ENCODE measurements at places on chromosomes 6 and 20.

- no peak for DNase-seq
Measured at GRCh38 chr6:128710315-128710714, 172.6 kb upstream of the LAMA2 start.

- no peak for DNase-seq
Measured at GRCh38 chr6:157054531-157054979, 268.8 kb downstream of the TMEM242 start.

DNA sequence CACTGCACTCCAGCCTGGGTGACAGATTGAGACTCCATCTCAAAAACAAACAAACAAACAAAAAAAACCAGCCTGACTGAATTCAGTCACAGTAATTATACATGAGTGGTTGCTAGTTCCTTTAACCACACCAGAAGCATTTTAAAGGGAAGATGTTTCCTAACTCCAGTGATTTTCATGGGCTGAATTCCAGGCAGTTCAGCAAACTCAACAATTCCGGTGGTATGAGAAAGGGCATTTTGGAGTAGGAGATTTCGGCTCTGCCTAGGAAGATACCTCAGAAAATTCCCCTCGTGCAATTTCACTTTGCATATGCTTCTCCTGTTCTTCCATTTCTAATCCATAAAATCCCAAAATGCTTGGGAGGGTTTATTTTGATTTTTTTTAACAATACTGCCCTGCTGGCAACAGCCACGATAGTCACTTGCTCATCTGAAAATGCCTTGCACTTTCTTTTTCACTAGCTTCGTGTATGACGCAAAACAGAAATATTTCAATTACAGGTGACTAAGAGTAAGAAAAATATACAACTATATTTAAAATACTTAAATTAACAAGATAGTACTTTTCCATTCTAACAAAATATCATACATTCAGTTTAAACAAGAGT is 48.3 kb upstream of the IPCEF1 start:
- DNase-seq = no peak

GRCh38 chr6:83071707-83072106 is 4.2 kb downstream of the DOP1A start:
- DNase-seq = no peak

DNA sequence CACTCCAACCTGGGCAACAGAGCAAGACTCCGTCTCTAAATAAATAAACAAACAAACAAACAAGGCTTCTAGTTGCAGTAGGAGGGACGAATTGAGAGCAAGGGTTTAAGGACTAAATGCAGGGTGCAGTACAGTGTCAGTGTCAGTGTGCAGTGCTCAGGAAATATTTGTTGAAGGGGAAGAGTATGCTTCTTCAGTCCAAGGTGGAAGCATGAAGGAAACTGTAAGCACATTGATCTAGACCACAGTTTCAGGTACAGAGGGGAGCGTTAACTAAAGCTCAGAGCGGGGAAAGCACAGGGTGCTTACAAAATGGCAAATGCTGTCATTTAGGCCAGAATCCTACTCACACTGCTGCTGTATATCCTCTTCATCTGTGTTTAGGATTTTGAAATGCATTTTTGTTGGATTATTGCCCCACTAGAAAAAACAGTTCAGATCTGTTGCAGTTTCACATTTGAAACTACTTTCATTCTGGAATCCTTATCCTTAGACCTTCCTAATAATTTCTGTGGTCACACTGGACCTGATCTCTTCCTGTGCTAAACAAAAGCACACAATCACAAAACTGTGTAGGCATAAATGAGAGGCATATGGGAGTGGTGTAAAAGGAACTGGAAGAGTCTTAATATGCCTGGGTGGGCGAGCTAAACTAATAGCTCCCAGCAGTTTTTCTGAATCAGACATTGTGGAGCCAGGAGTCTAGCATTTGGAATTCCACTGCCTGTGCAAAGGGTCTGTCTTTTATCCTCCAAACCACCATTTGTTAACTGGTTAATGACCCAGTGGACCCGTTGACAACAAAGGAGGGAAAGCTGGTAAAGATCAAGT is 41.4 kb downstream of the CBFA2T2 start:
- no peak for DNase-seq

GRCh38 chr6:41801380-41801779 is 13.9 kb downstream of the TOMM6 start:
- DNase-seq = no peak

DNA sequence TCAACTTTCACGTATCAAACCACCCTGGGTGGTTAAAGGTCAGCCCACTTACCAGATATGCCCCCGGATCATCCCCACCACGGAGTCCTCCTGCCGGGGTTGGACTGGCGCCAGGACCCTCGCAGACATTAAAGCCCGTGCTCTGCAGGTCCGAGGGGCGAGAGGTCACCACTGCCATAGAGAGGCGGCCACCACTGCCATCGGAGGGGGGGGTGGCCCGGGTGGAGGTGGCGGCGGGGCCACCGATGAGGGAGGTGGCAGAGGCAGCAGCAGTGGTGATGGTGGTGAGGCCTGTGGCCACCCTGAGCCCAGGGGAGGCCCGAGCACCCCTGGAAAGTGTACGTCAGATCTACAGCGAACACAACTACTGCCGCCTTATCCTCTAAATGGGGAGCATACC is 76.3 kb downstream of the ASXL1 start:
- DNase-seq = no peak

GRCh38 chr6:34272013-34272926 is 23.5 kb upstream of the SMIM29 start:
- DNase-seq = no peak

- DNase-seq = no peak
Measured at GRCh38 chr20:11182720-11183119, 508.9 kb upstream of the JAG1 start.

DNA sequence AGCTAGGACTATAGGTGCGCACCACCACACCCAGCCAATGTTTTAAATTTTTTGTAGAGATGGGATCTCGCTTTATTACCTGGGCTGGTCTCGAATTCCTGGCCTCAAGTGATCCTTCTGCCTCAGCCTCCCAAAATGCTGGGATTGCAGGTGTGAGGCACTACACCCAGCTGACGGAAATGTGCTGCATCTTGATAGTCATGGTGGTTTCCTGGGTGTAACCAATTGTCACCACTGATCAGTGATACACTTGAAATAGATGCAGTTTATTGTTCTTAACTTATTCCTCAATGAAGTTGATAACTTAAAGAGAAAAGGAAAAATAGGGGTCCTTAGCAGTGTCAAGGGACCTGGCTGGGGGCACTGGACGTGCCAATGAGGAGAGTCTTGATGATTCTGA is 92.4 kb downstream of the PPP1R14C start:
- no peak for DNase-seq

- no peak for DNase-seq
Measured at GRCh38 chr20:53984356-53985149, 85.8 kb downstream of the BCAS1 start.

DNA sequence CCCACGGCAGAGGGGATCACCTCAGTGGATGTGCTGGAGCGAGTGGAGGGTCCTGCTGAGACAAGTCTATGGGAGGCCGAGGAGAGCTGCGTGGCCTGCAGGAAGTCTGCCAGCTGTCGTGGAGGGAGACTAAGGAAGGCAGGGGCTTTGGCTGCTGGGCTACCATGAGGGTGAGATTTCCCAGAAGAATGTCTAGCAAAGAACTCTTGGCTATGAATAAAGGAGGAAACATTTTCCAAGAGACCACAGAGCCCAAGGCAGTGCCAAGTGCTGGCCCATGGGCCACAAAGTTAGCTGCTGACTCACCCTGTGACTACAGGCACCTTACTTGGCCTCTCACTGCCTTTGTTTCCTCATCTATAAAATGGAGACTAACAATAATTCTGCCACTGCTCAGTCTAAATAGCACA is 73.4 kb downstream of the PRDM1 start:
- DNase-seq = peak; percentile 54

DNA sequence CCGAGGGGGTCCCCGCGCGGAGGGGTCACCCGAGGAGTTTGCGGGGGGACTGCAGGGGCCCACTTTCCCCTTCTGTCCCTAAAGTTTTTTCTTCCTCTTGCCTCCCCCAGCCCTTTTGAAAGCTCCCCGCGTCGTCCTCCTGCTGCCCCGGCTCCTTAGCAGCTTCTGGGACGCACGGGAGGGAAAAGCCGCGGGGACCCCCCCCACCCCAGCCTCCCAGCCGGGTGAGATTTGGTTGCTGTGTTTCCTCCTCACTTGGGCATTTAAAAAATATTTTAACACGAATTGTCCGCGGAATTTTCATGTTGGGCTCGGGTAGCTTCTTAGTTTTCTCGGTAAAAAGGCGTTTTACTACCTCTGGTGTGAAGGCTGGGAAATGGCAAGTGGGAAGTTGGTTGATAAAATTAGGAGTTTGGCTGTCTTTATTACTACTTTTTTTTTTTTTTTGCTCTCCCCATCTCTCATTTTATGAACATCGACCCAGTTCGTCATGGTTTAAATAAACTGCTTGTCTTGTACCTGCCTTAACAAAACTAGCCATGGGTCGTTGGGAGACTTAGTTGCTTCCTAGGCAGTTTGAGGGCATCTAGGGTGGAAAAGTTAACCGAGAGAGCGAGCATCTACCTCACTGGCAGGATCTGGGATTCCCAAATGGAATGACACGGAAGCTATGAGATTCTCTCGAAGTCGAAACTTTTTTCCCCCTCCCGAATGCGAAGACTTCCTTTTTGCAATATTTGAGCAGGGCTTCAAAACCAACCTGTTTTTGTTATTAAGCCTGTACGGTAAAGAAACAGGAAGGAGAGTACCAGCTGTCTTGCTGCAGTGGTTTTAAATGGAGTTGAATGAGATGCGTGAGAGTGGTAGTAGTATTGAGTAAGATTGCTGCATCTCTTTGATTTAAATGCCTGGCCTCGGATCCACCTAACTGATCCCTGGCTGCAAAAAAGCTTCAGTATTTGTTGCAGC is 868 bp downstream of the NCOA3 start:
- no peak for DNase-seq

GRCh38 chr20:62351469-62352401 is 15.4 kb downstream of the LAMA5 start:
- DNase-seq = no peak

DNA sequence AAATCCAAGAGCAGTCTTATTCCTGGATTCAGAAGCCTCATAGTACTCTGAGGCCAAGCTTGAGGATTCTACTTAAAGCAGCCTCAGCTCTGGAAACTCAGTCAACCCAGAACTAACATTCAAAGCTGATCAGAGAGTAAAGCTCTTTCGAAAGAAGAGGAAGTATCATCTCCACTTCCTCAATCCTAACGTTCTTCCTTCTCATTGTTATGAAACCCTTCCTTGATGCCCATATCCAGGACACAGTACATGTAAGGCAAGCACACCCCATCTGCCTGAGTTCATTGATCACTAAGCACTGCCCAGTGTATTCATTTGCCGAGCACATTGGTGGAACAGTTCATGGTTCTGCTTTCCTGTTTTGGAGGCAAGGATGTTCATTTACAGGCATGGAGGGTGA is at the start of gene IPCEF1:
IPCEF1 (minus strand) TSS at position 114 of the 400 bp plus-strand sequence. CDS start 90,856 bp downstream, outside the sequence.
- DNase-seq = no peak

DNA sequence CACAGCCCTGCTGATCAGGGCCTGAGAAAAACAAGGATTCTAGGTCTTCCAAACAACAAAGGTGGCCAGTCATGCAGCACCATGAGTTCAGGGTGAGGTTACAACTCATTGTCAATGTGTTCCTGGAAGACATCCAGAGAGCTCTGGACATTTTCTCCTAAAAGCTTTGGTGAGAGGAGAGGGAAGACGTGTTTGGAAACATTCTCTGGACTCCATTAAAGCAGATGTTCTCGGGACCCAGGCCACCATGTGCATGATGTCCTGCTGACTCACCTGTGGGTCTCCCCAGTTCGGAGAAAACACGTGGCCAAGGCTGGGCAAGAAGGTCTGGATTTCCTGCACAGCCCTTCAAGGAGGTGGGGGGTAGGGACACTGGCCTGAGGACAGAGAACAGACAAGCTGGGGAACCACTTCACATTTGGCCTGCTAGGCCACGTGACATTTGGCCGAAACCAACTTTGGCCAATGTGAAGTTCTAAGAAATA is 61.6 kb downstream of the KCNB1 start:
- DNase-seq = peak; percentile 70

DNA sequence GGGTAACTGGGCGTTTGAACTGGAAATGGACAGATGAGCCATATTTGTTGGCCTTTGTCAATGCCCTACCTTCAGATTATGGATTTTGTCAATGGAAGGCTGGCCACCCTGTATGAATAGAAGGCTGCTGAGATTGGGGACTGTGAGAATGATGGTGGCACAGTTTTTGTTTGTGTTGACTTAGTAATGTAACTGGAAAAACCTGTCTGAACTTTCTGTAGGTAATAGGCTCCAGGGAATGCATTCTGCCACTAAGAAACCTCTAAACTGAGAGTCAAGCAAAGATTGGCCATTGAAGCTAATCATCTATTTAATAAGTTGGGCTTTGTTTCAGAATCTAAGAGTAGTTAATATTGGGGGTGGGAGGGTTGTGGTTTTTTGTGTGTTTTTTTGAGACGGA is 97.5 kb downstream of the FOXO3 start:
- no peak for DNase-seq

- peak; percentile 85 for DNase-seq
Measured at GRCh38 chr6:100633096-100633777, 168.5 kb upstream of the SIM1 start.

DNA sequence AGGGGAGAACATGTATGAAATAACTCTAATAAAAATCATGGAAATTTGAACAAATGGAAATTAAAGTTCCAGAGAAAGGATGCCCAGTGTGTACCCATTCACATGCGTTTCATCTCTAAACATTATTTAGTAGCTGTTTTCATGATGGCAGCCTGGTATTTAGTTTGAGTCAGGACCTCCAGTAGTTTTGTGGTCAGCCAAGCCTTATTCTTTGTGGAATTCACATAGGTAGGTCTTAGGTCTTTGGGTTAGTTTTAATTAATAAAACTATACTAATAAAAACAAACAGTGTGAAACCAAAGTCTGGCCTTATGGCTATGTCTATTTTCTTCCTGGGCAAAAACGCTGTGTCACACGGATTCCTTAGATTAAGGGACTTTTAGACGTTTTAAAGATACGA is 137.8 kb downstream of the FOXC1 start:
- peak; percentile 31 for DNase-seq

GRCh38 chr6:129536271-129536670 is 173.7 kb downstream of the ARHGAP18 start:
- DNase-seq = no peak

DNA sequence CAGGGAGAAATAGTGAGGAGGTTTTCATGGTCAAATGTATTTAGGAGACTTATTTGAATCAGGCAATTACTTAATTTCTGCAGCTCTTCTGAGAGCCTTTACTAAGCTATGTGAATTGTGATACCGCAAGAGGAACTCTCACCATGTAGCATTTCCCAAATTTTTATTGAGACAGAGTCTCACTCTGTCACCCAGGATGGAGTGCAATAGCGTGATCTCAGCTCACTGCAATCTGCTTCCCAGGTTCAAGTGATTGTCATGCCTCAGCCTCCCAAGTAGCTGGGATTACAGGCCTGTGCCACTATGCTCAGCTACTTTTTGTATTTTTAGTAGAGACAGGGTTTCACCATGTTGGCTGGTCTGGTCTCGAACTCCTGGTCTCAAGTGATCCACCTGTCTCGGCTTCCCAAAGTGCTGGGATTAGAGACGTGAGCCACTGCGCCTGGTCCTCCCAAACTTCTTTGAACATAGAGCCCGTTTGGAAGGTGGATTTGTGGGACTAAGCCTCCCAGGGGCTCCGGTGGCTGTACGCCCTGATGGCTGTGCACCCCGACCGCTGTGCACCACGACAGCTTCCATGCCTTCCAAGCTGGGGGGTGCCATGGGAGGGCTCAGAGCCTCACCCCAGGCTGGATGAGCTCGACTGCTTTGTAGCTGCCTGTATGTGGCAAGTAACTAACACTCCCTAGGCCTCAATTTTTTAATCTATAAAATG is 5.7 kb upstream of the MPC1 start:
- no peak for DNase-seq
